Activated naive CD4-positive, alpha-beta T cell treated with anti-CD3 and anti-CD28 coated beads, Interleukin-2, amount 10 ng/mL, durations not matched to agents 7 days and 5 days (primary cell): ENCODE measurements at places on chromosomes 12 and 14.

DNA sequence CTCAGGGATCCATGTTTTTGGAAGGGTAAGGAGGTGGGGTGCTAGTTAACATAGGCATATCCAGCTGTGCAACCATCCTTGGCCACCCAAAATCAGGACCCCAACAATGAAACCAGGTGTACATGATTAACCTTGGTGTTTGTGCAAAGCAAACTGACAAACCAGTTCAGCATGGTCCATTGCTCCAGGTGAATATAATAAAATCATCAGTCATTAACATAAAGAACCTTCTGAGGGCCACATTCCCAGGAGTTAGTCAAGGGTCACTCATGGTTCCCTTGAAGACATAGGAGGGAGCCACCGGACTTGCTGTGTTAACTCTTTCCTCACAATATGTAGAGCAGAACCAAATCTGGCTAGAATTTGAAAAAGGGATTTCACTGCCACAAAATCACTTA lies 17.8 kb downstream of the SLC38A2 start:
- no peak for DNase-seq

DNA sequence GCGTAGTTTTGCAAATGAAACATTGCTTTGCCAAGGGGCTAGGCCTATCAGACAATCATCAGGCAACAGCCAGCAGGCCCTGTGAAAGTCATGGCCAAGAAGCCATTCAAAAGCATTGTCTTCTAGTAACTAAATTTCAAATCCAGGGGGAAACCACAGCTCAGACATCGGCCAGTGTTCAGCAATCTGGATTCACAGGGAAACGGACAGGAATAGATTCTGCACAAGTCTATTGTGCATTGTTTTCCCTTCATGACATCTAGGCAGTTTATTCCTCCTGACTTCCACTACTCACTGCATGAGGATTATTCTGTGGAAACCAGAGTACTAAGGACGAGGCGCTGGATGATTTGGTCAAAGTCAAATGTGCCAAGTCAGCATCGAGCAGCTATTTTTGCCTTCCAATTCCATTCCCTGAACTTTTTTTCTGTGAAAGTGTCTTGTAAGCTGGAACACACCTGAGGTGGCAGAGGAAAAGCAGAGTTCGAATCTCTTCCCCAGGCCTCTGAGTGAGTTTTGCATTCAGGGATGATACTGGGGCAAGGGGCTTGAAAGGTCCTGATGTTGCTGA lies 75.4 kb downstream of the VCPKMT start:
- DNase-seq, result no peak

GRCh38 chr14:88750413-88750812 lies 42.3 kb downstream of the EML5 start:
- no peak for DNase-seq

DNA sequence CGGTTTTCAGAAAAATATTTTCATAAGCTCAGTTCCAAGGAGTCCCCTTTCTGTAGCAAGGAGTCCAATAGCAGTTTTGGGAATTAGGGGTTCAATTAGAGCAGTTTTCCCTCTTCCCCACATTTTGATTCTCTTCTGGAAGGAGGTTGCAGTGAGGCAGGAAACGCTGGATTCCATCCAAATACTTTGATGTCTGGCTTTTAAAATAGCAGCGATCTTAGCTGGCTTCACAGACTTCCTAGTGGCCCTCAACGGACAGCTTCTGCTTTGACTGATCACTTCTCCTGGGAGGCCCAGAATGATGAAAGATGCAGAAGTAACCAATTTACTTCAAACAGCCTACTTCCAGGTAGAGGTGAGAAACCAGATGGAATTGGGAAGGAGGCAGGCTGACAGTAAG lies 63.1 kb downstream of the C12orf75 start:
- no peak for DNase-seq

GRCh38 chr14:65957631-65958205 lies 528.5 kb upstream of the CCDC196 start:
- no peak for DNase-seq

DNA sequence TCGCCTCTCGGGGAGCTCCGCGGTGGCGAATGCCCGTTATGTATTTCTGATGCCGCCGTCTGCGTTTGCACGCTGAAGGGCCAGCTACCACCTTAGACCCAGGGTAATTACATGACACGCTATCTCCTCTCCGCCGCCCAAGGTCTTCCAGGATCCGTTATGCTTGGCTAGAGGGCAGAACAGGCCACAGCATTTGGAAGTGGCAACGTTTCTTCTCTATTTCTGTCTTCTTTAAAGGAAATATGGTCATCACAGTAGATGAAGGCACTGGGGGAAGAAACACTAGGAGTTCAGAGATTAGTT lies 861 bp upstream of the MDGA2 start:
- DNase-seq, result no peak

- no peak for DNase-seq
These were observed 19.6 kb downstream of the MLXIP start for GRCh38 chr12:122097927-122098756.

DNA sequence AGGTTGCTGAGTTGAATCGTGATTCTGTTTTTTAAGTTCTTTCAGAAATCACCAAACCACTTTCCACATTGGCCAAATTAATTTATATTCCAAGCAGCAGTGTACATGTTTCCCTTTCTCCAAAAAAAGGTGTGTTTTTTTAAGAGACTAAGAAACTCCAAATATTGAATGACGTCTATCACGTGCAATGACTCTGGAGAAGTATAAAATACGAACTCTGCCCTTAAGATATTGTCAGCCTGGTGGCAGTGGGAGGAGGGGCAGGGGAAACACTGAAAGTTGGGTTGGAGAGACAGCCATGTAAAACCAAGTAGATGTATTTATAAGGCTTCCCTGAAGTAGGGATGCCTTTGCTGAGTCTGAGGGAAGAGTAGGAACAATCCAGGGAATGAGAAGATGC lies 50.1 kb upstream of the DHRS4 start:
- no peak for DNase-seq

DNA sequence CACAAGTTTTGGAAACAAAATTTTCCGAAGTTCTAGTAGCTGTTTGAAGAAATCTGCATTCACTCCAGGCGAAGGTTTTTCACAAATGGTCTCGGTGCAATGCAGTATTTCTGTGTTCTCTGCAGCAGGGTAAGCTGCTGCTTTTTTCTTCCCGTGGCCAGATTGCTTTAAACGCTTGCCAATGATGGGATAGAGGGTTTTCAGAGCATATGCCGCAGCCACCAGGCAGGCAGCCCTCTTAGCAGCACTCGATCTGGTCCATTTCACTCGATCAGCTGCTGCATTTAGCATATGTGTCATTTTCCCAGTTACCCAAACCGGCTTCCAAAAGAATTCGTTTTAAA lies 315 bp downstream of the ABCD2 start:
- DNase-seq, result peak; percentile 58

GRCh38 chr14:78535041-78535440 lies 364.9 kb downstream of the NRXN3 start:
- DNase-seq, result no peak

- no peak for DNase-seq
These were observed 669 bp upstream of the PKP2 start for GRCh38 chr12:32897281-32897610.

DNA sequence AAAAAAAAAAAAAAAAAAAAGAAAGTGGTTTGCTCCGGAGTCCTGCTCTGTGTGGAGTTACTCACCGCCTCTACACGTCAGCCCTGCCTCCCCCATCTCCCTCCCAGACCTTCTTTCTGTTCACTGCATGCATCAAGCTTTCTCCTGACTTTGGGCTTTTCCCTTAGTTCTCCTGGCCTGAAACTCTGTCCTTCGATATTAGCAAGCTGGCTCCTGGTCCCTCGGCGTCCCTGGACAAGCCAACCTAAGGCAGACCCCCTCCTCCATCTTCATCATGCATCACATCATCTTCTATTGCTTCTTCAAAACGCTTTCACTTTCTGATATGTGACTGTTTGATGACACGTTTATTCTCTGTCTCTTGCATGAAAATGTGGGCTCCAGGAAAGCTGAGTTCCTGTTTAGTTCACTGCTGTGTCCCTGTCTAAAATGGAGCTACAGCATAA lies 40.6 kb downstream of the SLC15A4 start:
- DNase-seq, result peak; percentile 39

DNA sequence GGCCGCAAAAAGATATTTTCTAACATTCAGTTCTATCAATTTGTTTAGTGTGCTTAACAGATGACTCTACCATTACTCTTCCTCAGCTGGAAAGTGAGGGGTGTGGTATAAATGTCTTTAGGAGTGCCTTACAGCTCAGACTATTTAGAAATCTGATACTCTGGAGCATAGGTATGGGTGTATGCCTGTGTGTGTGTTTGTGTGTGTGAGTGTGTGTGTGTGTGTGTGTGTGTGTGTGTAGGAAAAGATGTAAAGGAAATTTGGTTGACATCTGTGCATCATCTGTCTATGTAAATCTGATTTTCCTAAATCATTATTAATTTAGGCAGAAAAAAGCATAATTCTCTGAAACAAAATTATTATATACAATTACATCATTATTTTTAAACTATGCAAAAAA lies 16.0 kb downstream of the RNASE3 start:
- no peak for DNase-seq

- no peak for DNase-seq
These were observed 54.0 kb downstream of the MIPOL1 start for GRCh38 chr14:37251775-37252174.

DNA sequence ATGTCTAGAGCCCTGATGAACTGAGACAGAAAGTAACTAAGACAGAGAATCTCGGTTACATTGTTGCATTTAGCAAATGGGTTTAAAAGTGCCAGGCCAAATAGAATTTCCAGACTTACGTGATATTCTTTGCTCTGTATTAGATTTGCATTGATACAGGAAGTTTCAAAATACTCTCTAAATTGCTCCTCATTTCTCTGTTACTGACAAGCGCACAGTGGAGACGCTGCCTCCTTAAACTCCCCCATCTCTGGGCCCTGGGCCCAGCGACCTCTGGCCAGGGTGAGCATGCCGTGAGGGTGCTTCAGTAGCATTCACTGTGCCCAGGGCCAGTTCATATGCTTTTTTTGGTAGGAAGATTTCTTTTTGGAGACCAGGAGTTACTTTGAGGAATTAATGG lies 22.9 kb upstream of the EVL start:
- DNase-seq, result no peak

GRCh38 chr12:25135531-25136154 lies 59.3 kb downstream of the DNAI7 start:
- peak; percentile 37 for DNase-seq

DNA sequence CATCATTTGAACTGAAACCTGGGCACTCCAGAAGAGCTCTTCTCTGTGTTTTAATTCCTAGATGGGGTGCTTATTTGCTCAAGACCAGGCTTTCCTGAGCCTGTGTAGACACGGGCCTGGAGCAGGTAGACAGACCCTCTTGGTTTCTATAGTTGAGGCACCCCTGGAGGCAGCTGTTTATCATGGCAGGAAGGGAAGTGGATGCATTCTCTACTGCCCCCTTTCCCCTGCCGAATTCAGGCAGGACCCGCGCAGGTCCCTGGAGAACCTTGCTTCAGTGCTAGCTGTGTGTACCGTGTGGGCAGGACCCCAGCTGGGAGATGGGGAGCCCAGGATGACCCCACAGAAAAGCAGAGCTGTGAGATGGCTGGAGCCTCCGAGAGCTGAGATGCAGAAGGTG lies 6.0 kb downstream of the CACNA1C start:
- no peak for DNase-seq

- no peak for DNase-seq
These were observed 157.9 kb upstream of the LMO3 start for GRCh38 chr12:16763901-16764300.

GRCh38 chr12:88471331-88472045 lies 108.8 kb downstream of the KITLG start:
- DNase-seq, result no peak

GRCh38 chr12:102759466-102759865 lies 157.6 kb downstream of the PAH start:
- no peak for DNase-seq

GRCh38 chr12:13496111-13496510 lies 299.6 kb downstream of the EMP1 start:
- no peak for DNase-seq

DNA sequence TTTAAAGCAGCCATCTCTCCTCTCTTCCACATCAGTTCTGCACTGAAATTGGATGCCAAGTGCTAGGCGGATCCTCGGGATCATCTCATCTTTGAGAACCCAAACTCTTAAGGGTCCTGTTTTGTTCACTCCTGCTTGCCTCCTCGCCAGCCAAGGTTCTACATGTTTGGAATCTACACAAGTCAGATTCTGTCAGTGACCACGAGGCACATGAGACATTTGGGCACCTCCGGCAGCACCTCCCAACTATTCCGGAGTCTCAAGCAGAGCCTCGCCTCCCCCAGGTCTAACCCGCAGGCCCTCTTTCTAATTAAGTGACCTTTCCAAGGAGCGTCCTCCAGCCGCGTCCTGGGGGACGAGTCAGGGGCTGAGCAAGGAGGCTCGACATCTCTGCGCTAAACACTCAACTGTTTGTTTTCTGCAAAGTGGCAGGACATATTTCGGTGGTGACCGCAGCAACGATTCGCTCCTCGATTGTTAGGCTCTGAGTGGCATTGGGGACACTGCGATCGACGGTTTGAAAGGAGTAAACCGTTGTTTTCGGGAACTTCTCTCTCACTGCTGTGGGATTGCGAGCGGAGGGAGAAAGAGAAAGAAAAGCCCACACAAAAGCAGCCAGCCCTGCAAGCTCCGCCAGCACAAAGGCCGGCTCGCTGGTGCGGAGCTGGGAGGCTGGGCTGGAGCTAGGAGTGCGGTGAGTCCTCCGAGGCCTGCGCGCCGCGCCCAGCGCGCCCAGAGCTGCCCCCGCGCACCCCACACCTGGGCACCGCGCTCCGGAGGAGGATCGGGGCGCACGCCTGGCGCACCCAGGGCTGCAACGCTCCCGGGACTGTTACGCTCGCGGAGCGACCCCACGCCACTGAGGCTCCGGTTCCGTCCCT lies 640 bp downstream of the ARMH4 start:
- DNase-seq, result no peak
